ENCODE measurements at places on chromosomes 5 and 9.
A peak's percentile ranks its signal among the peaks of the same experiment; 100 is the strongest.

DNA sequence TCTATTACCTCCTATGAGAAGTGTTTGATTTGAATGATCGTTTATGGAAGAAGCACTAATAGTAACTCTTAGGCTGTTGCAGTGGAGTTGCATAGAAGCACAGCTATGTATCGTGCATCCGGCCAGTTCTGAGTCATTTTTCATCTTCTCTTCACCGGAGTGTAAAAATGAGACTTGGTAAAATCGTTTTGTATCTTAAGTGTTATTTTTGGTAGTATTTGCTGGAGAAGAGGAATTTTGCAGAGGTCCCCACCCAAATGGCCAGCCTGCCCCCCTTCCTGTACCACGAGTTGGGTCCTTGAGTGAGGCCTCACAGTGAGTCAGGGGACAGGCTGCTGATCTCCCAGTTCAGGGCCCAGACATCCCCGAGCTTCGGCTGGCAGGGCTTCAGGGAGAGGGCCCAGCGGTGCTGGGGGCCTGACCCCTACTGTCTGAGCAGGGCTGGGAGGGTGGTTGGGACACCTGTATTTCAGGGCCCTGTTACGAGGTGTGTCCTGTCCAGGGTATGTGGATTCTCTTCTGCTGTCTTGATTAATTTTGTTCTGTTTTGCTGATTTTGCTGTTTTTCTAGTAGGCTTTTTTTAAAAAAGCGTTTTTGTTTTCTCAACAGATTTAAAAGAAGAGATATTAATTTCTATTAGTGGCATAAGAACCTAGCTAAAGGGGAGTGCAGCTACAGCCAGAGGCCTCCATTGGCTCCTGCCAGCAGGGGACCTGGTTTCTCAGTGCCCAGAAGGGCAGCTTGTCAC is 210.8 kb downstream of the TRIO start:
- no peaks in the 10 kb centered on the region for H3K36me3 ChIP-seq
- no peak overlapping the region for H3K4me3 ChIP-seq
- peaks cover 4% of the 10 kb centered on the region for H3K27me3 ChIP-seq

DNA sequence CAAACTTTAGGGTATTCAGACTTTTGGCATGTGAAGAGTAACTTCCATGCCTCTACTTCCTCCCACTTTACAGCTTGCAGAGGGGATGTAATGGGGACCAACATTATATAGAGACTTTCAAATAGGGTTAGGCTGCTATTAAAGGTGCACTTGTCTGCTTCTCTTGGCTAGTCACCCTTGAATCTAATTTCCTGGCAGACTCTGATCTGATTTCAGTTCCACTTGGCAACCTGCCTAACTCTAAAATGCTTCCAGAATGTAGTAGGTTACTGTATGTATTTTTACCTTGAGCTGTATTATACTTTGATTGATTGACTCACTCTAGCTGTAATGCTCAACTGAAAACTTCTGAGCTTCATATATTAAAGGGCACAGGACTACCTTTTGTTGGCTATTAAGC is 693.4 kb downstream of the KCTD16 start:
- DNase-seq: no peak
- H3K27me3 ChIP-seq: no peaks in the 10 kb centered on the region
- H3K27ac ChIP-seq: no peak overlapping the region
- no peaks in the 10 kb centered on the region for H3K36me3 ChIP-seq

- H3K4me3 ChIP-seq: no peak overlapping the region
- peak; percentile 43 for DNase-seq
- H3K36me3 ChIP-seq: peaks cover 24% of the 10 kb centered on the region
- no peak overlapping the region for H3K27ac ChIP-seq
- peaks cover 10% of the 10 kb centered on the region for H3K4me1 ChIP-seq
- H3K27me3 ChIP-seq: no peaks in the 10 kb centered on the region
Measured at GRCh38 chr5:74762599-74762998, 4.3 kb downstream of the GFM2 start.

DNA sequence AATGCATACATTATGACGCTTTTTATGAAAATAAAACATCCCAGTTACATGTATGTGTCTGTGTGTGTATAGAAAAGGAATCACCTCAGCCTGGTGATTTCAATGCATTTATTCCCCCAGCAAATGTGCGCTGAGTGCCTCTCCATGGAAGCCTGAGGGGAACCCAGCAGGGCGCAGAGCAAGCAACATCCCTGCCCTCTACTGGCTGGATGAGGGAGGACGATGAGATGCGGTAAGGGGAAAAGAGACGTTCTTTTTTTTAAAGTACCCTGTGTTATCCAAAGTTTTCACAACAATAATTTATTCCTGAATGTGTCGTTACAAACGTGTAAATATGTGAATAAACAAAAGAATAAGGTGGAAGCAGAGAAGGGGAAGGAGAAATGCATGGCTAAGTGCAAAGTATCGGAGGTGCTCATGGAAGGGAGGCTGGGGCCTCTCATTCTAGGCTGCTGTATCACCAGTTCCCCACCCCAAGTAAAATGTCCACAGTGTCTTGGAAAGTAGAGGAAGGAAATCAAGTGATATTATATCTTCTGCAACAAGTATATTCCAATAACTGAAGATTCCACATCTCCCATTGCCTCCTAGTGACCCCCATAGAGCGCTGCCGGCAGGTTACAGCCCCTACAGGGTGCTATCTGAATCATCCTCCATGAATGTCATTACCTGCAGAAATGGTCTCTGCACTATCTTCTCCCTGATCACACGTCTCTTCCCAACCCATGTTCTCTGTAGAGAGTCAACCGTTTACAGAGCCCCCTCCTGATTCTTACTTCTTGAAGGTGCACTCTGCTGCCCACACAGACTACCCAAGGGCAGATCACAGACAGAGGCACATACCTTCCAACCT is 13.0 kb upstream of the ABLIM3 start:
- H3K36me3 ChIP-seq: no peaks in the 10 kb centered on the region
- peaks cover 2% of the 10 kb centered on the region for H3K27me3 ChIP-seq
- no peaks in the 10 kb centered on the region for H3K4me1 ChIP-seq
- no peak overlapping the region for H3K27ac ChIP-seq
- no peak overlapping the region for H3K4me3 ChIP-seq

DNA sequence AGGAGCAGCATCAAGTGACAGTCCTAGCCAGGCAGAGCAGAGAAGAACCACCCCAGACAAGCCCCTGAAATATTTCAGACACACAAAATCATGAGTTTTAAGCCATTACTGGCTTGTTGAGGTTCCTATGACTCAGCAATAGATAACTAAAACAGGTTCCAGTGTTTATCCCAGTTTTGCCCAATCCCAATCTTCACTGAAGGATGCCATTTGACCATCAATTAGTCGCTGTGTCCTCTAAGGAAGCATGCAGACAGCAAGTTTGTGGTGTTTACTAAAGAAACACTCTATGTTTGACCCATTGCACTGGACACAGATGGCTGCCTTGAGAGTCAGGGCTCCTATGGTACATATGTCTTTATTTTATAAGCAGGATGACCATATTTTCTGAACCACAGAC is 186.7 kb downstream of the SYK start:
- H3K27me3 ChIP-seq: no peaks in the 10 kb centered on the region
- no peaks in the 10 kb centered on the region for H3K36me3 ChIP-seq
- H3K27ac ChIP-seq: no peak overlapping the region
- no peak for DNase-seq
- peaks cover 2% of the 10 kb centered on the region for H3K4me1 ChIP-seq

- DNase-seq: peak; percentile 70
- peaks cover 10% of the 10 kb centered on the region for H3K36me3 ChIP-seq
- peak overlapping the region; percentile 78 for H3K4me3 ChIP-seq
- H3K27me3 ChIP-seq: no peaks in the 10 kb centered on the region
- peaks cover 41% of the 10 kb centered on the region for H3K4me1 ChIP-seq
Measured at GRCh38 chr9:134396258-134396742, 70.0 kb downstream of the RXRA start.

DNA sequence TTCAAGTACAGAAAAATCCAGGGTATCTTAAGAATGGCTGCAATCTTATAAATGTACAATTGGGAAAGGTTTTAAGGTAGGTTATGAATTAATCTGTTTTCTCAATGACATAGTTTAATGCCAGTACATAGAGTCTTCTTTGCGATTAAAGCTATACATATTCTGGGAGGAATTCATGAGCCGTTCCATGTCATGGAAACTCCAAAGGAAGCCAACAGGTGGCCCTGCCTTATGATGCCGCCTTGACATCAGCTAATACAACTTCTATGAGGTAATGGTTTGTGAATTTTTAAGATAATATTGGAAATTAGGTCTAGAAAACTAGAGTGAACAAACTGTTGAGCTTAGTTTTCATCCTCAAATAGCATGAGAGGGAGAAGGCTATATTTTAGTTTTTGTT is 713.4 kb downstream of the EFNA5 start:
- H3K4me3 ChIP-seq: no peak overlapping the region
- DNase-seq: no peak
- H3K36me3 ChIP-seq: no peaks in the 10 kb centered on the region
- no peak overlapping the region for H3K27ac ChIP-seq

GRCh38 chr5:115194676-115195075 is 25.0 kb upstream of the TRIM36 start:
- no peak for DNase-seq
- no peak overlapping the region for H3K4me3 ChIP-seq
- no peaks in the 10 kb centered on the region for H3K4me1 ChIP-seq
- no peaks in the 10 kb centered on the region for H3K36me3 ChIP-seq

- H3K4me3 ChIP-seq: no peak overlapping the region
- no peak overlapping the region for H3K27ac ChIP-seq
- H3K36me3 ChIP-seq: peaks cover 25% of the 10 kb centered on the region
- no peaks in the 10 kb centered on the region for H3K4me1 ChIP-seq
- DNase-seq: no peak
Measured at GRCh38 chr5:127551410-127552041, 34.1 kb downstream of the PRRC1 start.

All from T-helper 2 cell treated with Interferon-gamma antibody and Interleukin-4, amounts not matched to agents 5 μg/mL and 100 μg/mL, for 36 hours (primary cell).